Stimulated activated CD8-positive, alpha-beta memory T cell treated with anti-CD3 and anti-CD28 coated beads, Interleukin-15, amount 100 ng/mL, for 1 hour (primary cell): ENCODE measurements at places on chromosomes 16 and 17.

DNA sequence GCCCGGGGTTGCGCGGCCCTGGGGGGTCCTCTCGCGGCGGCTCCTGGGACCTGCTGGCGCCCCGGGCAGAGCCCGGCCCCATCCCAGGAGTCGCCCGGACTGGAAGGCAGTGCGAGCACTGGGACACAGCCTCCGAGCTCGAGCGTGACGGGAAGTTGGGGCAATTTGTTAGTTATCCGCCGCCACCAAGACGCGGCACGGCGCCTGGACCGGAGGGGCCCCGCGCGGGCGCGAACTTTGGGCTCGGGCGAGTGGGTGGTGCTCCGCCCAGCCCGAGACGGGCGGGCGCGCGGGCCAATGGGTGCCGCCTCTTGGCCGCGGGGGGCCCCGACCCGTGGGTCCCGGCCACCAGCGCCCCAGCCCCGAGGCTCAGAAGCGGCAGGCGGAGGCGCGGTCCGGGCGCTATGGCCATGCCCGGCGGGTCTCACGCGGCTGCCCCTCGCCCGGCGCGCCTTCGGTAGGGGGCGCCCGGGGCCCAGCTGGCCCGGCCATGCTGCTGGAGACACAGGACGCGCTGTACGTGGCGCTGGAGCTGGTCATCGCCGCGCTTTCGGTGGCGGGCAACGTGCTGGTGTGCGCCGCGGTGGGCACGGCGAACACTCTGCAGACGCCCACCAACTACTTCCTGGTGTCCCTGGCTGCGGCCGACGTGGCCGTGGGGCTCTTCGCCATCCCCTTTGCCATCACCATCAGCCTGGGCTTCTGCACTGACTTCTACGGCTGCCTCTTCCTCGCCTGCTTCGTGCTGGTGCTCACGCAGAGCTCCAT lies at the start of gene ADORA2B:
TSS of gene ADORA2B (plus strand) at position 372 of the 768 bp plus-strand sequence. CDS start at position 491, 119 bp downstream.
- DNase-seq = no peak

DNA sequence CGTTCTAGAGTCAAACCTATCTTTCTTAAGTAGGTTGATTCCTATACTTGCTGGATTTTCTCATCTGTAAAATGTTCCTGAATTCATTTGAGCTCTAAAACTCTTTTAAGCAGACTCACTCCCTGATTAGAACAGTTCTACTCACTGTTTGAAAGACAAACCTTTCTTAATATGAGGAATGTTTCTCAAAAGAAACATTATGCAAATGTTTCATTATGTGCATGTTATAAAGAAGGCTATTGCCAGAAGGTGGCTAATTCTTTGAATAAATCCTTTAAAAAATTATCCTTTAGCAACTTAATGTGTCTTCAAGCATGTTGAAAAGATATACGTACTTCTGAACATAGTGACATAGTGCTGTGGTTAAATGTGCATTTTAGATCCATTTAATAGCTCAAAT lies 124.1 kb downstream of the CDH11 start:
- DNase-seq = no peak

GRCh38 chr17:40839194-40839593 lies 16.8 kb upstream of the KRT10 start:
- DNase-seq = no peak

DNA sequence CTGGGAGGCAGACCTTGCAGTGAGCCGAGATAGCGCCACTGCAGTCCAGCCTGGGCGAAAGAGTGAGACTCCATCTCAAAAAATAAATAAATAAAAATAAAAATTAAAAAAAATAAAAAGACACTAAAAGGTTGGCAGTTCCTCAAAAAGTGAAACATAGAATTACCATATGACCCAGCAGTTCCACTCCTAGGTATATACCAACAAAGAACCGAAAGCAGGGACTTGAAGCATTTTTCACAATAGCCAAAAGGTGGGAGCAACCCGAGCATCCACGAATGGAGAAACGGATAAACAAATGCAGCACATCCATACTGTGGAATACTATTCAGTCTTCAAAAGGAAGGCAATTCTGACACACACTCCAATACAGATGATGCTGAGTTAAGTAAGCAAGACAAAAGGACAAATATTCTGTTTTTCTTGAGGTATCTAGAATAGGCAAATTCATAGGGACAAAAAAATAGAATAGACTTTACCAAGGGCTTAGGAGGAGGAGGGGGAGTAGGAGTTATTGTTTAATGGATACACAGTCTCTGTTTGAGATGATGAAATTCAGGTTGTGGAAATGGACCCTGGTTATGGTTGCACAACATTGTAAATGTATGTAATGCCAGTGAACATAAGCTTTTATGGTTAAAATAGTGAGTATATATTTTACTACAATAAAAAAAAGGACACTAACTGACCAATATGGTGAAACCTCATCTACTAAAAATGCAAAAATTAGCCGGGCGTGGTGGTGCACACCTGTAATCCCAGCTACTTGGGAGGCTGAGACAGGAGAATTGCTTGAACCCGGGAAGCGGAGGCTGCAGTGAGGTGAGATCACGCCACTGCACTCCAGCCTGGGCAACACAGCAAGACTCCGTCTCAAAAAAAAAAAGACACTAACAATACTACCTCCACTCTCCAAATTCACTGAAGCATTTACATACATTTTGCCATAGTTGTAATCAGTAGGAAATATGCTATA lies 27.0 kb upstream of the SLC35B1 start:
- DNase-seq = no peak

DNA sequence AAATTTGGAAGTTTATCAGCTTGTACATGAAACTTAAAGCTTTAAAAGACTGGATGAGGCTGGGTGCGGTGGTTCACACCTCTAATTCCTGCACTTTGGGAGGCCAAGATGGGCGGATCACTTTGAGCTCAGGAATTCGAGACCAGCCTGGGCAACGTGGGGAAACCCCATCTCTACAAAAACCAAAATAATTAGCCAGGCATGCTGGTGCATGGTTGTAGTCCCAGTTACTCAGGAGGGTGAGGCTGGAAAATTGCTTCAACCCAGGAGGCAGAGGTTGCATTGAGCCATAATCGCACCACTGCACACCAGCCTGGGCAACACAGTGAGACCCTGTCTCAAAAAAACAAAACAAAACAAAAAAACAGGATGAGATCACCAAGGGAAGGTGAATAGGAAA lies 209.5 kb downstream of the AATF start:
- no peak for DNase-seq
